ENCODE measurements at places on chromosomes 3 and 15. TPM values are rescaled to one million over a fixed set of nuclear protein-coding genes. Genes with fewer than 3 reads are reported as not detected.

Gene CCR4
- total RNA-seq, result not detected

Gene GPR62
- not detected for total RNA-seq

Gene XRN1
- 45.7 TPM for total RNA-seq

Gene C3orf22
- 0.54 TPM for total RNA-seq

Gene ZNF80
- total RNA-seq, result not detected

GRCh38 chr3:60250206-60250605 is 1001.0 kb downstream of the FHIT start:
- DNase-seq, result no peak

DNA sequence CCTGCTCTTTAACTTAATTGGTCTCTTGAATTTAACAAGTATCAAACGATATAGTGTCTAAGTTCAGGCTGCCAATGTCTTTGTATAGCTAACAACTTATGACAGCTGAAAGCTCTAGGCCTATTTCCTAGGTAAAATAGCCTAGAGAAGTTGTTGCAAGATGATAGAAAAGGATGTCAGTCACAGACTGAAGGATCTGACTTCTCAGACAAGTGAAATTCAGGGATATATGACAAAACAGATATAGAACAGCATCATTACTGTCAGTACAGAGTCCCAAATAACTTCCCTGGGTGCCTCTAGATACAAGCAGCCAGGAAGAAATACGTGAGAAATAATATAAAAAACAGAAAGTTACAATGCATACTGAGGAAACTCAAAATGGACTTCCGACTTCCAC is 26.7 kb downstream of the C3orf70 start:
- no peak for DNase-seq

DNA sequence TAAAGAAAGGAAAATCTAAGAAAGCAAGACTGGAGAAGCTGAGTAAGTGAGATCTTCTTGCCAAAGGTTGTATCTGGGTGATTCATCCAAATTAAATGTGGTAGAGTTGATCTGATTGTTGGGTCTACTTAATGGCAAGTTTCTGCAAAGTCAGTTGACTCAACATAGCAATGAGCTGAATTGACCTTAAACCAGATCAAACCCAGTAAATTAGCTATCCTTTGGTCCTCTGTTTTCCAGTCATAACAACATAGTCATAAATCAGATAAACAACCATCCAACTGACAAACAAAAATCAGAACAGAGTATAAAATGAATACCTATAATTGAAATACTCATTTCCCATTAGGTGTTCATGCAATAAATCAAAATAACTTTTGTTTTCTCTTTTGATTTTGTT is 142.6 kb upstream of the CFAP20DC start:
- no peak for DNase-seq

- no peak for DNase-seq
These were observed 95.7 kb downstream of the NEDD4 start for GRCh38 chr15:55897560-55898336.

DNA sequence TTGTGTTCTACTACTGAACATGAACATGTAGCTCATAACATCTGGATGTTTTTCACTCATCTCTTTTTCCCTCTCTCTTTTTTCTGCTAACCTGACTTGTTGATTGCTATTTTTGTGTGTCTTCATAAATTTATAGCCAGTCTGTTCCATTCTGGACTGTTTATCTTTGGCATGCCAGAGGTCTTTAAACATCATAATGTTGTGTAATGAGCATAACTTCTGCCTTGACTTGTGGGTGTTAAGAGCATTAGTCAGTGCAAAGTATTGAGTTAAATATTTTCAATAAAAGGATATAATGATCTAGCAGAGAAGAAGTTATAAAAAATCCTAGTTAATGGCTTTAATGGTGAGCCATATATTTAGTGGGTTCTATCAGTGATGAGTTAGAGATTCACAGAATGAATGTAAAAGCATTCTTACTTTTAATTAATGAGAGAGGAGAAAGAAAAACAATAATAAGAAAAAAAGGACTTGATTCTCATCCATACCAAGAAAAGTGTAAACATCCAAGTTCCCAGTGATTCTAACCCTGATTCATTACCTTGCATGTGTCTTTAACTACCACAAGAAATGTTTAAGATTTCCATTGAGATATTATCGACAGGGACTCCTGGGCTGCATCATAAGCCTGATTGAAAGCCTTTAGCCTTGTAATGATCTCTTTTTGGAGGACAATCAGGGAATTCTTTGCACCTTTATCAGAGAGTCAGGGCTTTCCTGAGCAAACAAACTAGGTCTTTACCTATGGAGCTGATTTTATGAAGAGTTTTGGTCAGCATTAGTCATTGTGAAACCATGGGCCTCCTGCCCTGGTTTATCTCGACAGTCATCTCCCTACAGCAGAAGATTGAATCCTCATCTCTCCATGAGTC is 22.9 kb downstream of the MITF start:
- no peak for DNase-seq

DNA sequence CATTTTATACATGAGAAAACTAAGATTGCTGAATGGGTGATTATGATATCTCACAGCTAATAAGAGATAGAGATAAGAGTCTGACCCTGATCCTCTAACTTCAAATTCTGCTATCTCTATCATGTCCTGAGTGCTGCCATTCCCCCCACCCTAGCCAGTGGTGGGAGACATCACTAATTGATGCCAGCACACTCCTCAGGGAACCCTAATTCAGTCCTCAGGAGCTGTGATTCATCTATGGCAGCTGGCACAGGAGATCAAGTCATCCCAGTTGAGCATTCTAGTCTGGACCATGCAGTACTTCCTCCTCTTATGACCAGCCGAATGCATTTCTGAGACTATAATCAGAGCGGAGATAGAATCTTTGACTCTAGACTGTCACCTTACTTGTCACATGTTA is 71.9 kb downstream of the SYNM start:
- no peak for DNase-seq

GRCh38 chr3:105277656-105278055 is 89.1 kb upstream of the ALCAM start:
- DNase-seq, result no peak

- no peak for DNase-seq
These were observed 27.6 kb upstream of the NPHP3 start for GRCh38 chr3:132749786-132750185.

- DNase-seq, result peak; percentile 93
These were observed 451.1 kb upstream of the KCNMB2 start for GRCh38 chr3:178084938-178085816.
